Pericardium fibroblast (primary cell): ENCODE measurements at places on chromosomes 3 and 15. TPM values are rescaled to one million over a fixed set of nuclear protein-coding genes. Genes with fewer than 3 reads are reported as not detected.

Gene CASR
- total RNA-seq, result not detected in 2 replicates

Gene CHSY1
- total RNA-seq, result 27.6 and 42.9 TPM in 2 replicates

Gene ATP13A5
- not detected in 2 replicates for total RNA-seq

Gene ADAMTSL3
- total RNA-seq, result 0.26 and 4.2 TPM in 2 replicates

Gene APOD
- 21.1 and 33.1 TPM in 2 replicates for total RNA-seq

Gene PLIN1
- total RNA-seq, result 0.26 and 1.2 TPM in 2 replicates

Gene NR2E3
- 0.12 TPM in 1 of 2 replicates, not detected in the other for total RNA-seq

Gene ADAMTS9
- 5.9 and 6.8 TPM in 2 replicates for total RNA-seq

Gene KLHL6
- not detected in 2 replicates for total RNA-seq

Gene ITIH1
- total RNA-seq, result not detected in 2 replicates

Gene OSBPL10
- 18.3 and 19.4 TPM in 2 replicates for total RNA-seq

Gene PP2D1
- total RNA-seq, result not detected in 2 replicates

Gene DAPK2
- 2.3 and 3.0 TPM in 2 replicates for total RNA-seq

Gene CDCP1
- total RNA-seq, result 0.70 and 0.77 TPM in 2 replicates

Gene ATP6V1A
- total RNA-seq, result 28.2 and 29.9 TPM in 2 replicates

Gene KCNMB3
- 0.12 and 0.26 TPM in 2 replicates for total RNA-seq

Gene CCNB2
- total RNA-seq, result 4.9 TPM in 2 replicates

Gene C3orf18
- total RNA-seq, result 10.0 and 10.8 TPM in 2 replicates

Gene RPL22L1
- 270 and 338 TPM in 2 replicates for total RNA-seq

Gene MESD
- 20.5 and 22.3 TPM in 2 replicates for total RNA-seq

Gene NOX5
- total RNA-seq, result under 0.01 TPM in 1 of 2 replicates, not detected in the other

Gene CLSTN2
- total RNA-seq, result 0.58 and 2.8 TPM in 2 replicates

Gene ROPN1
- total RNA-seq, result not detected in 2 replicates

Gene AADAC
- total RNA-seq, result 3.3 and 11.8 TPM in 2 replicates

Gene THPO
- total RNA-seq, result not detected in 2 replicates

Gene CNOT10
- 12.0 and 12.2 TPM in 2 replicates for total RNA-seq

Gene RGMA
- 10.4 and 17.7 TPM in 2 replicates for total RNA-seq

Gene SLC6A11
- total RNA-seq, result not detected in 2 replicates

Gene FYCO1
- 9.7 and 14.0 TPM in 2 replicates for total RNA-seq

Gene PPIP5K1
- 1.4 and 6.0 TPM in 2 replicates for total RNA-seq
